Adrenal gland (tissue), 19 donors: ENCODE measurements at places on chromosomes 12 and 14. TPM values are rescaled to one million over a fixed set of nuclear protein-coding genes. Genes with fewer than 3 reads are reported as not detected.

OTX2 gene
- total RNA-seq = not detected

CCDC184 gene
- 3.6 TPM for total RNA-seq

DIO2 gene
- total RNA-seq = 1.5 TPM

POTEG gene
- not detected for total RNA-seq

DHRS2 gene
- total RNA-seq = not detected

RIPK3 gene
- 8.1 TPM for total RNA-seq

SLC6A13 gene
- not detected for total RNA-seq

CELA1 gene
- 0.28 TPM for total RNA-seq

SLC6A15 gene
- total RNA-seq = 2.0 TPM

PIK3C2G gene
- 0.54 TPM for total RNA-seq

LTBR gene
- 108 TPM for total RNA-seq

SLC38A4 gene
- total RNA-seq = 0.14 TPM

DPPA3 gene
- total RNA-seq = not detected

TEX52 gene
- not detected for total RNA-seq

SIRT4 gene
- 7.4 TPM for total RNA-seq

SDS gene
- total RNA-seq = 3.1 TPM

STXBP6 gene
- 0.35 TPM for total RNA-seq

PMCH gene
- total RNA-seq = not detected

CEP128 gene
- 3.5 TPM for total RNA-seq

ASPG gene
- total RNA-seq = 0.77 TPM

GNG2 gene
- total RNA-seq = 18.6 TPM

AVPR1A gene
- 170 TPM for total RNA-seq

KRT73 gene
- not detected for total RNA-seq

SERPINA9 gene
- not detected for total RNA-seq

APOF gene
- total RNA-seq = not detected

LMO3 gene
- total RNA-seq = 13.6 TPM

ACSS3 gene
- total RNA-seq = 5.3 TPM
